T-cell (primary cell): ENCODE measurements at places on chromosomes 6 and 20.
A peak's percentile ranks its signal among the peaks of the same experiment; 100 is the strongest.

DNA sequence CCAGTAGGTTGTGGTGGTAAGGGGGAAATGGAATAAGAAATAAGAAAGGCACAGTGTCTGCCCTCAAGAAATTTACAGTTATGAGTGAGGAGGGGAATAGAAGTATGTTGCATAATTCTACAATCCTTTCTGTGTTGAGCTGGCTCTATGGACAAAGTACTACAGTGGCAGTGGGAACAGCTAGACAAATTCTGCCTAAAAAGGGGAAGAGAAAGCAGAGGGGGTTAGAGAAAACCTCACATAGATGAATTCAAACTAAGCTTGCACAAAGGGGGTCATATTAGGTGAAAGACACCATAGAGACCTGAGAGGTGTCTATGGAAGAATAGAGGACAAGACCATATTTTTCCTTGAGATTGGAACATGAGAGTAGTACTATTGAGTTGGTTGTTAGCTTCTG, 146.9 kb upstream of the VGLL2 start:
- no peak for DNase-seq
- no peak overlapping the region for H3K27ac ChIP-seq
- no peaks in the 10 kb centered on the region for H3K4me1 ChIP-seq
- no peak overlapping the region for H3K4me3 ChIP-seq
- no peaks in the 10 kb centered on the region for H3K27me3 ChIP-seq

GRCh38 chr20:19692685-19693119, 65.4 kb upstream of the RIN2 start:
- peak; percentile 34 for DNase-seq
- no peaks in the 10 kb centered on the region for H3K4me1 ChIP-seq
- H3K27ac ChIP-seq: no peak overlapping the region
- H3K36me3 ChIP-seq: no peaks in the 10 kb centered on the region

GRCh38 chr6:3319610-3320200, 61.0 kb downstream of the PSMG4 start:
- H3K36me3 ChIP-seq: no peaks in the 10 kb centered on the region
- H3K4me3 ChIP-seq: no peak overlapping the region
- H3K4me1 ChIP-seq: peaks cover 23% of the 10 kb centered on the region
- H3K27ac ChIP-seq: no peak overlapping the region
- H3K27me3 ChIP-seq: peaks cover 38% of the 10 kb centered on the region
- no peak for DNase-seq

DNA sequence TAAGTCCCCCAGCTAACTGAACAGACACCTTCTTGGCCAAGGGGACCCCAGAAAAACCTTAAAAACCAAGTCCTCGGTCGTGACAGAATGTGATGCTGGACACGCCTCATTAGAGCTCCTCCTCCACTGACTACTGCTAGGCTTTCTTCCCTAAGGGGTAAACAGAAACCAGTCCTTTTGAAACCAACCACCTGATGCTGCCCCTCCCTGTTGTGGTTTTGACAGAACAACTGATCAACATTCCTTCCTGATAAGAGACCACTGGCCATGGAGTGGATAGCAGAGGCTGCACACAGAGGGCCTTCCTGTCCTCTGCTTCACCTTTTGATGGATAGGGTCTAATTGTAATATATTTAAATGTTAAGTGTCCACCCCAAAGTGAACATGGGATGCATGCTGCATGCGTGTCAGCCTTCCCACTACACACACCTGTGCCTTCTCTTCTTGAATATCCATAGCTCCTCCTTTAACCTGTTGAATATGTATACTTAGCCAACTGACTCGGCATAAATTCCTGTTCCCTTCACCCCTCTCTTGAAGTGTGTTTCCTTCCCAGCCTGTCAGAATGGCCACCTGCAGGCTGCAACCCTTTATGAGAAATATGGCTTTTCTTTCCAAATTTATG, 27.9 kb upstream of the SLC2A12 start:
- no peaks in the 10 kb centered on the region for H3K4me1 ChIP-seq
- no peaks in the 10 kb centered on the region for H3K36me3 ChIP-seq
- H3K27ac ChIP-seq: no peak overlapping the region
- H3K27me3 ChIP-seq: no peaks in the 10 kb centered on the region
- no peak overlapping the region for H3K4me3 ChIP-seq
- no peak for DNase-seq
